T-helper 2 cell treated with Interferon-gamma antibody and Interleukin-4, amounts not matched to agents 5 μg/mL and 100 μg/mL, for 36 hours (primary cell): ENCODE measurements at places on chromosomes 7 and 10.
A peak's percentile ranks its signal among the peaks of the same experiment; 100 is the strongest.

GRCh38 chr10:12960334-12960898 is 41.1 kb downstream of the CCDC3 start:
- DNase-seq, result no peak

- peak; percentile 6 for DNase-seq
Observed at GRCh38 chr7:127107601-127108007, 145.1 kb downstream of the GRM8 start.

DNA sequence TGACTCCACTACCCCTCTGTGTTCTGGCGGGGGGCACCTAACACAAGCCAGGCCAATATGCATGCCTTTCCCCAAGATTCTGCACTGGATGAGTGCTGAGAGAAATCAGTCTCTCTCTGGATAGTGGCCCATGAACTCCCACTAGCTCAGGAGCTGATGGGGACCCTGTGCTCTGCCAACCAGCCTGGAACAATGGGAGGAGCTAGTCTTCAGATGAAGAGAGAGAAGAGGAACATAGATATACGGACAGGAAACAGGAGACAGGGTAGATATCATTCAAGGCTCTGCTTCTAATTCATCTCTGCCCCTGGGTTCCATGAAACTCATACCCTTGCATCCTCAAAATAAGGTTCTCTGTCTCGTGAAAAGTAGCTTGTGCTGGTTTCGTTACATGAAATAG is 27.9 kb upstream of the PLXNA4 start:
- no peak for DNase-seq

GRCh38 chr10:123891144-123892071 is at the start of gene CPXM2:
Gene CPXM2, minus strand, starts transcription at chr10:123891807. Its CDS starts 148 bp downstream, at chr10:123891659.
- DNase-seq, result no peak

DNA sequence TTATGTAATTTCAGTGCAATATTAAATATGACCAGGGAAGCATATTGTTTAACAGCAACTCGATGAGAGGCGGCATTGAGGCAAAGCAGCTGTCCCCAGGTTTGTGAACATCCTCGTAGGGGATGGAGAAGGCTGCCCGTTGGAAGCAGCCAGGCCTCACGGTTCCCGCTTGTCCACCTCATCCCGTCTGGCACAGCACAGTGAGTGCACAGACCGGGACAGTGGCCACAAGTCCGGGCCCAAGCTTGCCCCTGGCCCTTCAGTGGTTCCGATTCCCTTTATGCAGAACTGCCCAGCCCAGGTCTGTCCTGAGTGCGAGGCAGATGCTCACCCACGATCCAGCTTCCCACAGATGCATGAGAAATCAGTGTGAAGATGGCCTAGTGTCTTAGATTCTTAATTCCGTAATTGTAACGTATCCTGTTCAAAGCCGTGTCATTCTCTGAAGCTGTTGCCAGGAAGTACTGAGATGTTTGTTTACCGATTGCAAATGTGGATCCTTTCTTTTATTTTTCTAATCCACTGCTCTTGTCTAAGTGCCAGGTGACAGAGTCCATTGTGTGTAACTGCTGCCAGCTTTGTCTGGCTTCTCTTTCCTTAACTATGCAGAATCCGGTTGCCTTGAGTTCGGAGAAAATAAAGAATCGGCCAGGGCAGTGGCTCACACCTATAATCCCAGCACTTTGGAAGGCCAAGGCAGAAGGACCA is 35.5 kb downstream of the PFKP start:
- no peak for DNase-seq

DNA sequence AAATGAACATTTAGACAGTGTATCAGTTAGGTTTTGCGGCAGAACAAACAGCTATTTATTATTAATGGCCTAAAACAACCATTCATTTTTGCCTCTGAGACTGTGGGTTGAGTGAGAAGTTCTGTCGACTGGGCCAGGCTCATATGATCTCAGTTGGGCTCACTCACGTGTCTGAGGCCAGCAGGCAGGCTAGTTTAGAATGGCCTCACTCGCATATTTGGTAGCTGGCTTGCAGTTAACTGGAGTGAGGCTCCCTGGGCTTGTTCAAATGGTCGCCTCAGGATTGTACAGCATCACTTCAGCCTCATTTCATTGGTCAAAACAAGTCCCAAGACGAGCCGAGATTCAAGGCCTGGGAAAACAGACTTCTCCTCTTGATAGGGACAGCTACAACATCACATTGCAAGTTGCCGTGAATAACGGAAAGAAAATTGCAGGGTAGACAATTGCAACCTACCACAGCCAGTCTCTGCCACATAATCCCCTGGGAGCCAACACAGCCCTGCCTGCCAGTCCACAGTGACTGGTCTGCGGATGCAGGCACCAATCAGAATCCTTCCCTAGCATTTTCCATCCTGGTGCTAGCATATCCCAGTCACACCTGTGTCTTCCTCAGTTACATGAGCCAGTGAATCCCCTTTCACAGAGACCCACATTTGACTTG is 23.1 kb upstream of the PPIF start:
- DNase-seq, result no peak

- DNase-seq, result no peak
Observed at GRCh38 chr7:70481570-70482123, 650.3 kb upstream of the GALNT17 start.

DNA sequence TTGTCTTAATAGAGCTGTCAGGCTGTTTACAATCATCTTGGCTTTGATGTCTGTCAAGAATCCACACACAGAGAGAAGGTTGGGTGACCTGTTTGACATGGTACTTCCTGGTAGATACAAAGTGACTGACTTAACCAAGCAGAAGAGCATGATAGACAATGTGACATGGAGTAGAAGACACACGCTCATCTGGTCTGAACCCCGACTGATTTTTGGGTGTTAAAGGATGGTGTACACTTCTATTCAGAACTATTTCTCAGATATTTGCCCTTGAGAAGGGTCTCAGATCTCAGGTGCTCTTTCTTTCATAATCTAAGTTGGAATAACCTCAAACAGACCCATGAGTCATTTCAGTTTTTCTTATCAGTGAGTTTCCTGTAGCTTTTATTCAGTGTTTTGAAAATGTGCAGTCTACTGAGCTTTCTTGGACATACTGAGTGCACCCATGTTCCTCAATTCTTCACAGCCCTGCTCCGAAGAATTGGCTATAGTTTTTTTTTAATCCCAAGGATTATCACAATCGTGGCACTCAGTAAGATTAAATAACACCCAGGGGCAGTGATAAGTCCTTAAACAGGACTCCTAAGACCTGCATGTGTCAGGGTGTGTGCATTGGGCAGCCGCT is 46.4 kb upstream of the NXPH1 start:
- no peak for DNase-seq

GRCh38 chr7:47329320-47329926 is 252.5 kb downstream of the TNS3 start:
- no peak for DNase-seq

- no peak for DNase-seq
Observed at GRCh38 chr7:31633894-31634494, 53.0 kb upstream of the PPP1R17 start.

DNA sequence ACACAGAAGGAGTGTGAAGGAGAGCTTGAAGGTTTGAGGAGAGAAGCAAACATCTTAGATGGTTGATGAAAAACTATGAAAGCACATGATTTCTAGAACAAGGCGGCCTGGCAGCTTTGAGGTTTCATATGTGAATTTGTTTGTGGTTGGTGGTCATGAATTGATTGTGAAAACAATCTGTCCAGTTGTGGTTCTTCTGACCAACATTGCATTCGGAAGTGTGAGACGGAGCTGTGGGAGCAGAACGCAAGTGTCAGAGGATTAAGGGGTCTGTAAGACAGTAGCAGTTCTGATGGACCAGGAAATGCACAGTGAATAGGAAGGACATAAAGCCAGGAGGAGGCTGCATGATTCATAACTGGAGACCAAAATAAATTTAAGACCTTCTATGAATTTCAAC is 594.6 kb downstream of the NXPH1 start:
- no peak for DNase-seq
